MCF 10A (cell line): ENCODE measurements at places on chromosomes 4 and X.
A peak's percentile ranks its signal among the peaks of the same experiment; 100 is the strongest.

DNA sequence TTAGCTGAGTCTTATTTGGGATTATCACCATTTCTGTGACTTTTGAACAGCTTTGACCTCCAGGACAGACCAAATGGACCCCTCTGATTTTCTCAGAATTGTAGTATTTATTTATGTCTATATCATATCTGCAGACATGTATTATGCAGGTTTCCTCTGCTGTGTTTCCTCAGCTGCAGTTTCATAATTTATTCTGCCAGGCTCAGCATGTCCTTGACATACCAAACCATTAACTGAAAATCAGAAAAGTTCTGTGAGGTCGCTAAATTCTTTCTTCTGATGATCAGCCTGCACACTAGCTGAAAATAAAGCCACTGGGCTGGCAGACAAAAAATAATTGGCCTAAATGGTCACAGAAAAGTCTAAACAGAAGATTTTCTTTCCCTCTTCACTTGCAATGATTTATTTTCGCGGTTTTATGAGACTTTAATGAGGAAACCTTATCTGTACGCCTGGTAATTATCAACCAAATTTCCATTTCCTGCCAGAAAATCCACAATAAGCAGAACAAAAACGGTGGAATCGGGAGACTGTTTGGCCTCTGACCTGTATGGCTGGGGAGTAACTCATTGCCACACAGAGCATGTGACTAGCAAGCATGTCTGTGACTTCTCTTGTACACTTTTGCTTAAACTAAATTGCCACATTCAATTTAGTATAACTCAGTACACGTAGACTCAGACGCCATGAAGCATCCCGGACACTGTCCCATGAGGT is 150.9 kb downstream of the ENPP6 start:
- no peak for DNase-seq

- peak; percentile 27 for DNase-seq
These were observed 125.7 kb downstream of the CRLF2 start for GRCh38 chrX:1086444-1087409.

DNA sequence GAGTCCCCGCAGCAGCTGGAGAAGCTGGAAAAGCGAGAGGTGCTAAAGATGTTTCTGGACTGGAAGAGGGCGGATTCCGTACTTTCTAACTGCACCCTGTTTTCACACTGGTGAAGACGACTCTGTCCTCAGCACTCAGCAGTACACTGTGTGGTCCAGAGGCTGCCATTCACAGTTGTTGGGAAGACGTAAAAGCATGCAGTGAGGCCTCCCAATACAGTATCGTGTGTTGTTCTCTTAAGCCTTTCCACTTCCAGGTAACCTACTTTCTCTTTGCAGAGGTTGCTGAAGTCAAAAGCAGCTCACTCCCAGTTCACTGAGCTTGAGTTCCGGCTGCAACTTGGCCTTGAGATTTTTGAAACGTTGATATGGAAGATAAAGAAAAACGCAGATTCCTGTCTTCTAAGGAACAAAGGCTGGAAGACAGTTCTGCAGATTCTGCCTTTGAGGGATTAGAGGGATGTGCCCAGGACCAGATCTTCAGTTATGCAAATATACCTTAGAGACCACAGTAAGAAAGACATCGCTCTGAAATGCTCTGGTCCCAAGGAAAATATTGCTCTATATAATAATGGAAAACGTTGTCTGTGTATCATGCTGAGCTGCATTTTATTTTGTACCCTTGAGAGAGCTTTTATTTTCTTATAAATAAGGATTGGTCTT is 540.9 kb downstream of the TRIML1 start:
- no peak for DNase-seq

DNA sequence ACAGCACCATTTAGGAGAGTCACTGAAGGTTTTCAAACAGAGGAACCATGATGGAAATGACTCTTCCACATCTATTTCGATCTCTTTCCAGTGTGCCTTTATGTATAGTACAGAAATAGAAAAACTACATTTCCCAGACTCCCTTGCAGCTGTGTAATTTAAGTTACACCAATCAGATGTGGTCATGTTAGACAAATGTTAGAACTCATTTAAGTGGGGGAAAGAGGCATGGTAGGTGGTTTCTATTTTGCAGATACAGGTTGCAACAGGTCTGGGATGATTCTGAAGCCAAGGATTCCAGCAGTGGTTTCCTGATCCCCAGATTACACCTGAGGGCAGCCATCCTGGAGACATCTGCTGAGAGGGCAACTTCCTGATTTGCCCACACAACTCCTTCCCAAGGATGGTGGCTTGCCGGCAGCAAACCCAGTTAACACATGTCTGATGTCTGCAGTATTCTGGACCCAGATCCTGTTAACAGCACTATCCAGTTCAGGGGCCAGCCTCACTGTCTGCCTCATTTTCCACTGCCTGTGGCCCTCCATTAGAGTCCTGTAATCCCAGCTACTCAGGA is 38.7 kb upstream of the PDK3 start:
- DNase-seq = peak; percentile 60

GRCh38 chr4:73315091-73315490 is 56.5 kb upstream of the ANKRD17 start:
- peak; percentile 3 for DNase-seq
